ENCODE measurements at places on chromosomes 13 and 19.

DNA sequence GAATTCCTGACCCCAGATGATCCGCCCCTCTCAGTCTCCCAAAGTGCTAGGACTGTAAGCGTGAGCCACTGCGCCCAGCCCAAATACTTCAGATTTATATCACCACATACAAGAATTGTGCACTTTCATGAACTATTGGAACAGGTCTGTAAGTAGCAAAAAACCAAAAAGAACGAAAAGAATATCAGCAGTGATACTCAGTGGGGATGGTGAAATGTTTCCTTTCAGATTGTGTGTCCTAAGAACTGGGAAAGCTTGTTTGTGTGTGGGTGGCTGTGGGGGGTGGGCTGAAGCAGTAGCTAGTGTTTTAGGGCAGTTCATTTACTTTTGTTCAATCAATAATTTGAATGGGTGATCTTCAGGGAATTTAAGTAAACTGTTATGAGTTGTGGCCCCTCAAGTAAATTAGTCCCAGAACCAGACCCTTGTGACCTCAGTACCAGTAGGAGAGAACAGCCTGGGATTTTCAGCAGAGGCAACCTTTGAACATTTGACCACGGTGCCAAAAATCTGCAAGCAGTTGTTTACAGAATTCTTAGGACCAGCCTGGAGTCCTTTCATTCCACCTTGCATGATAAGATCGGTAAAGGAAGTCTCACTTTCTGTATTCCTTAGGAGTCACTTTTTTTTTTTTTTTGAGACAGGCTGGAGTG, 106.6 kb downstream of the LRCH1 start:
- no peak for DNase-seq

GRCh38 chr13:104967836-104968630, 1567.4 kb downstream of the EFNB2 start:
- DNase-seq: peak; percentile 87

- DNase-seq: no peak
These were observed 9.7 kb downstream of the MIDN start for GRCh38 chr19:1258163-1258492.

DNA sequence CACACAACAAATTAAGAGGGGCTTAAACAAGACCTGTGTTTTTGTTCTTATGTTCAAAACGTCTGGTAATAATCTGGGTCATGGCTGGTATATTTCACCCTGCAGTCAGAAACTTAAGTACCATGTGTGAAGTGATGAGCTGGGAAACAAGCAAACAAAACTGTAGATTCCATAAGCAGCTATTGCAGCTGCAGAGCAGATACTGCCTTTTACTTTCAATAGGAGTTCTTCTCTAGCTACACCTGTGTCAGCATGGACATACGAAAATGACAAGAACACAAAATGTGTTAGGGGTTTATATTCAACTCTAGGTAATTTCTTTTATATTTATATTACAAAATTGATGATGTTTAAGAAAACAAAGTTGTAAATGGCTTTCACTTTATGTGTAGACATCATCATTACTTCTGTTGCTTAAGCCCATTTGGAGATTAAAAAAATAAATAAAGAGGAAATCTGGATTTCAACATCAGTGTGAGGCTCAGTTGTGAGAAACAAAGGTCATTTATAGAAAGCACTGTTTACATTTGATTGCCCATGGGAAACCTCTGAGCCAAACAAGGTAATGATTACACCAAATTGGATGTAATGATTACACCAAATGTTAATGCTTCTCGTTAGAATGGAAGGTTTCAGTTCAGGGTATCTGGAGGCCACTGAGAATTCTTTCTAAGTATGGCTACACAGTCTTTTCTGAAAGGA, 451.0 kb upstream of the SLC10A2 start:
- no peak for DNase-seq

DNA sequence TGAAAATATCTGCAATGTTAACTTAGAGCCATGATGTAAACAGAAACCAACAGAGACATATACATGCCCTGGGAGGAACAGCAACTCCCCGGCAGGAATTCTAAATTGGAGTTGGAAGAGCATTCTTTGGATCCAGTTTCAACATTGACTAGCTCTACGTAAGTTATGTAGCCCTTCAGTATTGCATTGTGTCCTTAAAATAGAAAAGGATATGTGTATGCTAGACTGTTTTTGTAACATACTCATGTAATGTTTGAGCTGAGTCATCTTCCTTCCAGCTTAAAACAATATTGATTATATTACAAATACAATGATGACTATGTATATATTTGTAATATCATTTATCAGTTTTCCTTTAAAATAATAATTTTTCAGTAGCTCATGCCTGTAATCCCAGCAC, 1422.2 kb upstream of the PCDH20 start:
- no peak for DNase-seq

DNA sequence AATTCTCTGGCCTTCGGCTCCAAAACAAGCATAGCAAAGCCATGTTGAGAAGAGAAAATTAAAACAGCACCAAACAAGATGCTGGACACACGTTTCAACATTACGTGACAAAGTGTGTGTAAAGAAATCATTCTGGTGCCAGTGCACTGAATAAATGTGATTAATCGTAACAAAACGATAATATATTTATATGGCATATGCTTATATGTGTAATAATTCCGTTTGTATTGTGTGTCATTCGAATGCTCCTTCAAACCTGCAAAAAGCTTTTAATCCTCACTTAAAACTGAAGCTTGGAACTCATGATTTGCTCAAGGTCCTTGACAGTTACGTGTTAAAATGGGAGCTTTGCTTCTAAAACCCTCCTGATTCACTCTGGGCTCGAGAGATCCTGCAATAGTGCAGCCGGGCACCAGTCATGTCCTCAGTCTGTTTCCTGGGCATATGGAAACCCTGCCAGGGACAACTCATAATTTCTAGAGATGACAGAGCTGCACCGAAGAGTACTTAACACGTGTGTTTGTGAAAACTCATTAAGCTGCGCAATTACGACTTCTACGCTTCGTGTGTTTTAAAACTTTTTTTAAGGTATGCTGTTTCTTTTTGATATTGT, 731 bp upstream of the AKAP8L start:
- no peak for DNase-seq

GRCh38 chr13:78701383-78701782, 42.4 kb upstream of the OBI1 start:
- no peak for DNase-seq

GRCh38 chr19:33665776-33666595, 44.2 kb downstream of the CHST8 start:
- no peak for DNase-seq

DNA sequence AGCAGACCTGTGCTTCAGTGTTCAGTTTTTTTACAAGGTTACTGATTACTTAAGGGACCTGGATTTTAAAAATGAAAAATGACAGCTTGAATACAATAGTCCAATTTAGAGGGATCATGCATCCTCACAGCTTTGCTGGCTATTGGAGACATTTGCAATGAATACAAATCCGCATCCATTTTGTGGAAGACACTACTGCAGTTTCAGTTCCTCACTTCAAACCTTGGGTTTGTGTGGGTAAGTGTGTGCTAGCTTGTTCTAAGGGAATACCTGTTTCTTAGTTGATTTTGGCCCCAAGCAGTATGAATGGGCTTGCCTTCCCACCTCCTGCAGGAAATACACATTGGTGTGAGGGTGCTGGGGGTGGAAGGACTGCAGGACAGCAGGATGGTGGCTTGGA, 222.4 kb downstream of the OLFM4 start:
- no peak for DNase-seq

DNA sequence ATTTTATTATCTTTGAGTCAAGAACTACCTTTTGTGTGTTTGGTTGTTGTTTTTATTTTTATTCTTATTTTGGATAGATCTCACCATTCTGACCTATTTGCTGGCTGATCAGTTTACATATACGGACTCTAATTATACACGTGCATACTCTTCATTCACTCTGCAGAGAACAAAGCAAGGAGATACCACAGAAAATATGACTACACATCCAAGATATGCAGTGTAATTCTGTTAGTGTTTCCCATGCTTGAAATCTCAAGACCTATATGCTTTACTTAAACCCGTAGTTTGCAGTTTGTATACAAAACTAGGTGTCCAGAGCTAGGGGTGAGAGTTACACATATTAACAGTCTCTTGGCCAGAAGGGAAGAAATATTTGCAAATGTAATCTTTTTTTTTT, 205.5 kb downstream of the DCLK1 start:
- no peak for DNase-seq

- peak; percentile 78 for DNase-seq
These were observed 1.0 kb upstream of the DBP start for GRCh38 chr19:48637948-48638830.

DNA sequence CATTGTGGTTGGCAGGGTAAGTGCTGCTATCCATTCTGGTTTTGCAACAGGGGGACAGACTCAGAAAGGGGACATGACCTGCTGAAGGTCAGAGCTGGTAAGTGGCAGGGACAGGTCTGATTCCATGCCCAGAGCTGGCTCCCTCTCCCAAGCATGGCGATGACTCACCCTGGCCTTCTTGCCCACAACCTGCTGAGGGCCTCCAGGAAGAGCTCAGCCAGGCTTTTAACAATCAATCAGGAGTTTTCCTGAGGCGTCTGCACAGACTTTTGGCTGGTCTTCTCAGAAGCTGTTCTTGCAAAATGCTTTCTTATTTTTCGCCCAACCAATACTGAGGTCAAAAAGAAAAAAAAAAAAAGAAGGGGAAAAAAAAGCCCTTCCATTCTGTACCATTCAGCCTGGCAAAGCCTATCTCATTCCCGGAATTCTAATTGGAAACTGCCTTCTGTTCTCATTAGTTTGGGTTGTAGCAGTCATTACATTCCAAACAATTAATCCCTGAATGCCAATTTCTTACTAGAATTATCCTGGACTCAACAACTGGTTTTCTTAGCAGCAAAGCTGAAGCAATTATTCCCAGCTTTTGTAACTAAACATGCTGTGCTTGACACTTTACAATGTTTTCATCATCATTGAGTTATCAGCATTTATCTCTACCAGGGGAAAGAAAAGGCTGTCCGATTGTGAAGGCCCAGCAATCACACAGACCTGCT, 17.7 kb downstream of the SIAH3 start:
- no peak for DNase-seq

DNA sequence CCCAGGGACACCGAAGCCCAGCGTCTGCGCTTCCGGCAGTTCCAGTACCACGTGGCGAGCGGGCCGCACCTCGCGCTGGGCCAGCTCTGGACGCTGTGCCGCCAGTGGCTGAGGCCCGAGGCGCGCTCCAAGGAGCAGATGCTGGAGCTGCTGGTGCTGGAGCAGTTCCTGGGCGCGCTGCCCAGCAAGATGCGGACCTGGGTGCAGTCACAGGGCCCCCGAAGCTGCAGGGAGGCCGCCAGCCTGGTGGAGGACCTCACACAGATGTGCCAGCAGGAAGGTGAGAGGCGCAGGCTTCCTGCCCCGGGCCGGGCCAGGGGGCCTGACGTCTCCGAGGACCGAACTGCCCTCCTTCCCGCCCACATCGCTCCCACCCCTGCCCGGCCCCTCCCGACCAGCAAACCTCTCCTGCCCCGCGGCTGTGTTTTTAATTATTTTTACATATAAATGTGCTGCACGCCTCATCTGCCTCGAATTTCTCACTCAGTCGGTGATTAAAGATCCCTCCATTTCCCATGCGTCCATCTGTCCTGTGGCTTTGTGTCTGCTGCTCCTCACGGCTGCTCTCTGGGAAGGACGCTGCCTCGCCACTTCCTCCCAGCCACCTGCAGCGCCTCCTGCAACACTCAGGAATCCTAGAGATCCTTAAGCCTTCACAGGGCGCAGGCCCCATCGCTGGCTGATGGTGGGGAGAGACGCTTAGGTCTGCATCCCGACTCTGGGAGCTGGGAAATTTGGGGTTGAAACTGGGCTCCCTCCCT, 4.3 kb downstream of the ZSCAN1 start:
- DNase-seq: no peak

GRCh38 chr19:14078411-14078810, 5.8 kb downstream of the MISP3 start:
- no peak for DNase-seq

DNA sequence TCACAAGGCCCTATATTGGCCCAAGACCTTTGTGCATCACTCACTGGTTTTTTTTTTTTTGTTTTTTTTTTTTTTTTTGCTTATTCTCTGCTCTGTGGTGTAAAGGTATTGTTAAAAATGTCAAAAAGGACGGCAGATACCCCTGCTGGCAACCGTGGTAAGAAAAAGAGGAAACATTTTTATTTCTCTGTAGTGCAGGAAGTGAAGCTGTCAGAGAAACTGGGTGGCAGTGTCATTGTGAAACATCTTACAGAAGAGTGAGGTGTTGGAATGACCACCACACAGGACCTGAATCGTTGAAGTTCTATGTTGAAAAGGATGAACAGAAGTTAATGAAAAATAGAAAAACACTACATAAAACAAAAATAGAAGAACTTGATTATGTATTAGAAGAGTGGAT, 346.4 kb downstream of the FGF9 start:
- no peak for DNase-seq

DNA sequence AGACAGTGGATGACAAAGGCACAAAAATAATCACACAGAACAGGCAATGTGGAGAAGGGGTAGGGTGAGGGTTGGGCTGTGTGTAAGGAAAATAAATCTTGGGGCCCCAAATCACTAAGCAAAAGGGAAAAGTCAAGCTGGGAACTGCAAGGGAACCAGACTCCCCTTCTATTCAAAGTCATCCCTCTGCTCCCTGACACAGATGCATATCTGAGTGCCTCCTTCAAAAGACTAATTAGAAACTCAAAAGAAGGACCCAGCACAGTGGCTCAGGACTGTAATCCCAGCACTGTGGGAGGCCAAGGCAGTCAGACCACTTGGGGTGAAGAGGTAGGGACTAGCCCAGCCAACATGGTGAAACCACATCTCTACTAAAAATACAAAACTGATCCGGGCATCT, 18.3 kb downstream of the ZNF611 start:
- DNase-seq: no peak

DNA sequence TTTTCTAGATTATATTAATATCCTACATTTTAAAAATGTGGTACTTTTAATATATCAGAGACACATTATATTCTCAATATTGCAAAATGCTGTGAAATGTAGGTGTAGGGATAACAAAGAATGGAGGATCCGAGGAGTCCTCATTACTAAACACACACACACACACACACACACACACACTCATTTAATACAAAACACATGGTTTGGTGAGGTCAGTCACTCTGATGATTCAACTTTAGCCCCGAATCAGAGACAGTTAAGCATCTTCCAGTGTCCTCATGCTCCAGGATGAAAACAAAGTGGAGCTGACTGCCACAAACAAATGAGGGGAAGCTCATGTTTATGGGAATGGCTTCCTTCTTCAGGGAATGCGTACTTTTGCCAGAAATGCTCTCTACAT, 147.5 kb downstream of the CYSLTR2 start:
- DNase-seq: no peak

- DNase-seq: no peak
These were observed 74.2 kb upstream of the SERTM1 start for GRCh38 chr13:36599641-36600040.

- peak; percentile 52 for DNase-seq
These were observed 38.2 kb downstream of the MTMR6 start for GRCh38 chr13:25249001-25249543.

All from NCI-H524 treated with DMSO at 0.1 percent for 48 hours (cell line).